Type B pancreatic cell (in vitro differentiated cells): ENCODE measurements at places on chromosomes 2 and 18. TPM values are rescaled to one million over a fixed set of nuclear protein-coding genes. Genes with fewer than 3 reads are reported as not detected.

DNA sequence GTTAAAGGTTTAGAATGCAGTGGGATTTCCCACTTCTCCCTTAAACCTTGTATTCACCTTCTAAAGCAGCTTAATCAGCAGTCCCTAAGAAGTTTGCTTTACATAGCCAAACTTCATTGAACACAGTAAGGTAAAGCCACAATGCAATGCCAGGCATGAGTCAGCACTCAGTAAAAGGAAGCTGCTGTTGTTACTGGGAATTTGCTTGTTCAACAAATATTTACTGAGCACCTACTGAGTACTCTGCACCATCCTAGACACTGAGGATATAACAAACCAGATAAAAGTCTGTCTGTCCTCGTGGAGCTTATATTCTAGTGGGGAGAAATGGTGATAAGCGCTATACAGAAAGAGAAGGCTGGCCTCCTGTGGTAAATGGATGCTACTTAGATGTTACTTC is 162.7 kb downstream of the PKP4 start:
- peaks cover 16% of the 10 kb centered on the region for H3K36me3 ChIP-seq
- H3K4me1 ChIP-seq = no peaks in the 10 kb centered on the region

- DNase-seq = no peak
- no peaks in the 10 kb centered on the region for H3K36me3 ChIP-seq
- H3K27me3 ChIP-seq = no peaks in the 10 kb centered on the region
- no peak overlapping the region for H3K27ac ChIP-seq
These were observed 228.8 kb downstream of the FBXO15 start for GRCh38 chr18:73918816-73919215.

- H3K4me1 ChIP-seq = no peaks in the 10 kb centered on the region
- H3K27ac ChIP-seq = no peak overlapping the region
- DNase-seq = no peak
- H3K36me3 ChIP-seq = no peaks in the 10 kb centered on the region
- H3K4me3 ChIP-seq = no peak overlapping the region
These were observed 65.9 kb upstream of the CYTIP start for GRCh38 chr2:157509744-157510143.

DNA sequence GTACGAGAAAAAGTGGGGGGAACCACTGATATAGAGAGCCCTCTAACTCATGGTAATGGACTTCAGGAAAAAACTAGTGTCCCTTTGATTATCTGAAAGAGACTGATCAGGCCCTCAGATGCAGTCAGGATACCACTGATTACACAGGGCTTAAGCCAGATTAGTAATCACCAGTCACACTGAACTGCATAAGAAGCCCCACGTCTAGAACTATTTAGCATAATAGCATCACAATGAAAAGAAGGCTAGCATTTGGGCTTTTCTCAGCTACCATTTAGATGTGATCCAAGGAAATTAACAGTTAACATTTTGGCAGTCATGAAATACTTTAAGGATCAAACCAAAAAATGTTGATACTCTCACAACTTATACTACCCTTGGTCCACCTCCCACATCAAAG is 813.1 kb upstream of the POU3F3 start:
- H3K27me3 ChIP-seq = peaks cover 24% of the 10 kb centered on the region
- H3K4me1 ChIP-seq = no peaks in the 10 kb centered on the region
- no peak overlapping the region for H3K4me3 ChIP-seq
- no peak overlapping the region for H3K27ac ChIP-seq

DNA sequence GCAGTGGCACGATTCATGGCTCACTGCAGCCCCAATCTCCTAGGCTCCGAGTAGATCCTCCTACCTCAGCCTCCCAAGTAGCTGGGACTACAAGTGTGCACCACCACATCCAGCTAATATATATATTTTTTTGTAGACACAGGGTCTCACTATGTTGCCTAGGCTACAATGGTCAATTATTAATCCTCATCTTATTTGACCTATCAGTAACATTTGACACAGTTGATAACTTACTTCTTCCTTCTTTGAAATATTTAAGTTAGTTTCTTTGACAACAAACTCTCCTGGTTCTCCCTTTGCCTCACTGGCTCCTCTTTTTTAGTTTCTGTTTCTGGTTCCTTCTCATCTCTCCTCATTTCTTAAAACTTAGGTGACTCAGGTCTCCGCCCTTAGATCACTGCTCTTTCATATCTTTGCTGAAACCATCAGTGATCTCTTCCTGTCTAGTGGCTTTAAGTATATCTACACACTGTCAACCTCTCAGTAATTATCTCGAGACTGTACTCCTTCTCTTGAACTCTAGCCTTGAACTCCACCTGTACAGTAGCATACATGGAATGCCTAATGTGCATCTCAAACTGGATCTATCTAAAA is 11.5 kb downstream of the PGAP1 start:
- no peak for DNase-seq
- H3K27ac ChIP-seq = peak overlapping the region; percentile 2
- H3K4me3 ChIP-seq = no peak overlapping the region
- H3K36me3 ChIP-seq = peaks cover 64% of the 10 kb centered on the region
- H3K4me1 ChIP-seq = no peaks in the 10 kb centered on the region

GRCh38 chr2:204863336-204863735 is 318.1 kb downstream of the PARD3B start:
- no peak overlapping the region for H3K4me3 ChIP-seq
- H3K4me1 ChIP-seq = no peaks in the 10 kb centered on the region
- no peak for DNase-seq
- peaks cover 8% of the 10 kb centered on the region for H3K36me3 ChIP-seq

GRCh38 chr2:86414996-86415395 is 26.2 kb upstream of the KDM3A start:
- H3K27ac ChIP-seq = no peak overlapping the region
- H3K4me3 ChIP-seq = no peak overlapping the region
- DNase-seq = no peak
- H3K36me3 ChIP-seq = no peaks in the 10 kb centered on the region
- H3K4me1 ChIP-seq = peaks cover 13% of the 10 kb centered on the region

DNA sequence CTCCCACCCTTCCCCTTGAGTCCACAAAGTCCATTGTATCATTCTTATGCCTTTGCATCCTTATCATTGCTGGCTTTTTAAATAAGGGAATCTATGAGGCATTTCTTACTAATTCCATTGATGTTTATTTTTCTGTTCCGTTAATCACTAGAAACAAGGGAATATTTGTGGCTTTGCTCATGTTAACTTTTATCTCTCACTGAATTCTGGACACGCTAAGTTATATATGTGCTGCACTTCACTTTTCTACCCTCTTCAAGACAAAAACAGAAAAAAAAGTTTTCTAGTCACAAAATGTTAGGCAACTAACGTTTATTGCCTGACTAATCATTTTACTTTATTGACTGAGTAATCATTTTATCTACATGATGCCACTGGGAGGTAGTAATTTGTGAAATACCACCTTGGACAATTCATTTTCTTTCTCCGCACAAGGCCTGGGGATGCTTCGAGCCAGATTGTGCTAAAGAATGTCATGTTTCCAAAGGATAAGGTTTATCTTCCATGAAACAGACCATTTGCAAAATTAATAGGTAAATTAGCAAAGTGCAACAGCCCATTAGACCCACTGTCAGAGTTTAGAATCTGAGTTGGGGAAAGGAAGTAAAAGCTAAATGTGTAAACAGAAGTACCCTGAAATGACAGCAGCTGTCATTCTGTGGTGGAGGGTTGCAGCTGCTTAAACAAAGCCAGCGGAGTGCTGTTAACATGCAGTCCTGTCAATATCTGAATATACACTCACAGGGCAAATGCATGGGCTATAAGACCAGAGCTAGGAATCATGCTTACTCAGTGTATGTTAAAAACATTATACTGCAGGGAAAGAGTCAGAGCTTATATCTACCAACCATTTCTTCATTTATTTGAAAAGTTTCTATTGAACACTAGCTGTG is 658.7 kb downstream of the CNTNAP5 start:
- peaks cover 8% of the 10 kb centered on the region for H3K4me1 ChIP-seq
- no peak overlapping the region for H3K27ac ChIP-seq

DNA sequence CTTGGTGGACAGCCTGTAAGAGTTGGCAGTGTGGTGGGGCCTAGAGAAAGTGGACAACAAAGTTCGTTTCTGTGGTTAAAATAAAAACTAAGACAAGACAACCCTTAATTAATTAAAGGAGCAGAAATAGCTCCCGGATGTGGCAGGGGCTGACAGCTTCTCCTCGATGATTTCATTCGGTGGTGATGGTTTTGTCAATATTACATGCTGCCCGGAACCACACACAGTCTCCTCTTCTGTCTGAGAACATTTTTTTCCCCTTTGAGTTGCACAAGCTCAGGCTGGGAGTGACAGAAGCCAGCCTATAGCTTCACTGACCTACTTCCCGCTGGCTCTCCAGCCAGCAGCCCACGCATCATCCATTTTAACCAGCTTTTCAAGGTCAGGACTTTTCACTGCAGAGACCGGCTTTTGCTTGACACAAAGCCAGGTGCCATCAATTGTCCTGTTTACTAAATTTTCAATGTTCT is 378.8 kb downstream of the SLC4A3 start:
- H3K27me3 ChIP-seq = no peaks in the 10 kb centered on the region
- peaks cover 9% of the 10 kb centered on the region for H3K4me1 ChIP-seq
- H3K4me3 ChIP-seq = no peak overlapping the region
- DNase-seq = no peak
- H3K36me3 ChIP-seq = no peaks in the 10 kb centered on the region

DNA sequence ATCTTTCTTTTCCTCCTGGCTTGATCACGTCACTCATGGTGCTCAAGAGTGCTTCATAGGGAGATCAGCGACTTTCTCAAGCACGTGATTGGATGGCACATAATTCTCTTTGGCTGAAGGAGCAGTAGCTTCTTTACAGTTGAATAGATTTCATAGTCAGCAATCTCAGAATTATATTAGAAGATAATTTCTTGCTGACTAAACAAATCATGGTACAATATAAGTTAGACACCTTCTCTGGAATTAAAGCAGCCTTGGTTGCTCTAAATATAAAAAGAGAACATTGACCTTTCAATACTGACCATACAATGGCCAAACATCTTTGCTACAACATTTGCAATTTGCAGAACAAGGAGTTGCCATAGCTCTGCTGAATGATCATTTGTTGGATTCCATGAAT is 238.5 kb upstream of the CHST9 start:
- H3K36me3 ChIP-seq = no peaks in the 10 kb centered on the region
- no peak overlapping the region for H3K4me3 ChIP-seq
- no peak for DNase-seq
- no peaks in the 10 kb centered on the region for H3K27me3 ChIP-seq
- H3K27ac ChIP-seq = no peak overlapping the region

DNA sequence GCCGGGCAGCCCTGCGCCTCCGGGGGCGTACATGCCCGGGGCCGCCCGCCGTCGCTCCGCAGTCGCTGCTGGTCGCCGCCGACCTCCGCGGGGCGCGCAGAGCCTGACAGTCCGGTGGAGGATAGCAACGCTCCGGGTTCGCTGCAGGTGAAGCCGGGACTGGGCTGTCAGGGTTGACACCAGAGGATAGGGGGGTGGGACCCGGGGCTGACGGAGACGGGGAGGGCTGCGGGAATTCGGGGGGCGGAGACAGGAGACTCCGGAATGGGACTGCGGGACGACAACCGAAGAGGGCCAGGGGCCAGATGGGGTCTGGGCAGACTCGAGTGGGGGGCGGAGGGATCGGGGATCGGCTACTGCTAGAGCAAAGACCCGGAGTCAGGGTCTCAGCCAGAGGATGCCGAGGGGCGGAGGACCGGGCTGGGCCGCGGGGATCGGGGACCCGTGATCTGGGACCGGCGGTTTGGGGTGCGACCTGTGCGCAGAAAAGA is 403 bp downstream of the TMEM127 start:
- no peak overlapping the region for H3K27ac ChIP-seq
- H3K4me1 ChIP-seq = peaks cover 28% of the 10 kb centered on the region
- H3K27me3 ChIP-seq = no peaks in the 10 kb centered on the region
- DNase-seq = peak; percentile 76
- peak overlapping the region; percentile 96 for H3K4me3 ChIP-seq

GRCh38 chr2:148614322-148615049 is 30.1 kb upstream of the EPC2 start:
- H3K36me3 ChIP-seq = no peaks in the 10 kb centered on the region
- H3K4me3 ChIP-seq = peak overlapping the region; percentile 48
- H3K27me3 ChIP-seq = no peaks in the 10 kb centered on the region
- H3K4me1 ChIP-seq = peaks cover 24% of the 10 kb centered on the region
- H3K27ac ChIP-seq = peak overlapping the region; percentile 93
- no peak for DNase-seq

DNA sequence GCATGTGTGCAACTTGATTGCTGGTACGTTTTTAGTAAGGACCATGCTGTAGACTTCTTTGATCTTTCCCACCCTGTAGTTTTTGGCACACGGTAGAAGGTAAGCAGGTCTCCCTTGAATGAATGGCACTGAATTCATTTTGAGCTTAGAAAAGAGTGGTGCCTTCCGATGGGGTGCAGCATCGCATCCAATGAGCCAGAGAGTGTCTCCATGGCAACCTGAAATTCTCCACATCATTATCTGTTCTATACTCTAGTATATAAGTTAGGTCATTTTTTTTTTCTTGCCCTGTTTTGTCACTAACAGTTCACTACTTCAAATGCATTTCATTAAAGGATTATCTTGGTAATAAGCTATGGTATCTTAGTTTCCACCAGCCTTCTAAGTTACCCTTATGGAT is 81.2 kb upstream of the REV1 start:
- H3K36me3 ChIP-seq = peaks cover 5% of the 10 kb centered on the region
- DNase-seq = no peak
- H3K4me3 ChIP-seq = no peak overlapping the region
- H3K4me1 ChIP-seq = peaks cover 23% of the 10 kb centered on the region

GRCh38 chr18:35451032-35451431 is 46.7 kb downstream of the INO80C start:
- DNase-seq = no peak
- no peaks in the 10 kb centered on the region for H3K27me3 ChIP-seq
- H3K4me3 ChIP-seq = no peak overlapping the region
- no peaks in the 10 kb centered on the region for H3K4me1 ChIP-seq

GRCh38 chr2:229920011-229920641 is 1.7 kb downstream of the TRIP12 start:
- H3K27ac ChIP-seq = peak overlapping the region; percentile 98
- no peaks in the 10 kb centered on the region for H3K27me3 ChIP-seq
- H3K4me1 ChIP-seq = peaks cover 19% of the 10 kb centered on the region

DNA sequence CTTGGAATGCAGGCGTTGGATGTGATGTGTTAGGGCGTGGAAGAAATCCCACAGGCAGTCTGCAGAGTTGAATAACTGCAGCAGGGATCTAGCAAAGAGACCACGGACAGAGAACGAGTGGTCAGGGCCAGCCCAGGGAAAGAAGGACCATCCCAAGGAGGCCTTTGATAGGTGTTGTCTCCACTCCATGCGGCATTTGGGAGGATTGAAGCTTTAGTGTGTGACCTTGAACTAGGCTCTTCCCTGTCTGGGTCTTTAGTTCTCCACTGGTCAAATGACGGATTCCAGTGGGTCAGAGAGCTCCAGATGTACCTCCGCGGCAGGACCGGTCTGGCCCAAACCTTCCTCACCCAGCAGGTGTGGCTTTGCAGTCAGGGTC is 18.4 kb downstream of the GREB1 start:
- H3K4me3 ChIP-seq = no peak overlapping the region
- no peak for DNase-seq
- H3K27me3 ChIP-seq = no peaks in the 10 kb centered on the region
- H3K36me3 ChIP-seq = peaks cover 4% of the 10 kb centered on the region
- peaks cover 27% of the 10 kb centered on the region for H3K4me1 ChIP-seq

Gene GPR75
- 2.3 and 4.1 TPM in 2 replicates for total RNA-seq

Gene CCBE1
- 8.3 and 51.3 TPM in 2 replicates for total RNA-seq

Gene CREG2
- 1.9 and 4.2 TPM in 2 replicates for total RNA-seq

Gene CNDP1
- total RNA-seq = 0.48 and 0.67 TPM in 2 replicates

Gene SLC39A10
- 41.6 and 63.2 TPM in 2 replicates for total RNA-seq

Gene MAB21L4
- total RNA-seq = 62.0 and 157 TPM in 2 replicates

Gene ALPI
- 1.5 and 6.5 TPM in 2 replicates for total RNA-seq

Gene CD28
- total RNA-seq = 0.17 TPM in 1 of 2 replicates, not detected in the other

Gene EDAR
- 4.8 and 5.1 TPM in 2 replicates for total RNA-seq
